ENCODE measurements at places on chromosomes 6 and 20. TPM values are rescaled to one million over a fixed set of nuclear protein-coding genes. Genes with fewer than 3 reads are reported as not detected.

FAM83C gene
- total RNA-seq: 1.4 TPM

DNA sequence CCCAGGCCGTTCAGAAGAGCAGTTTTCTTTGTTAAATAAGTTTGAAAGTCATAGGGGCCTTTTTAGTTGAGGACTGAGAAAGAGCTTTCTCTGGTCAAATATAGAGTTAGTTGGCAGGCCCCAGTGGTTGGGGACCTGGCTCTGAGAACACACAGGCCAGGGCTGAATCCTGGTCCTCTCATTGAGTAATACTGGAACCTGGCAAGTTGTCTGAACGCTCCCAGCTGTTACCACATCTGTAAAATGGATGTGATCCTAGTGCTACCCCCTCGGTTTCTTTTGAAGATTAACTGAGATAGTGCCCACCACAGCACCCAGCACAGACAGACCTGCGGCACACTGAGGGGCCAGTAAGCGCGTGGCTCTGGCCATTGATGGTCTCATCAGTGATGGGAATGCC is 215.5 kb downstream of the ZDHHC14 start:
- peak; percentile 61 for ATAC-seq

GRCh38 chr20:5933802-5934436 is 16.4 kb downstream of the TRMT6 start:
- no peak for ATAC-seq

- ATAC-seq: no peak
These were observed 9.9 kb upstream of the ECT2L start for GRCh38 chr6:138785980-138786379.

DNA sequence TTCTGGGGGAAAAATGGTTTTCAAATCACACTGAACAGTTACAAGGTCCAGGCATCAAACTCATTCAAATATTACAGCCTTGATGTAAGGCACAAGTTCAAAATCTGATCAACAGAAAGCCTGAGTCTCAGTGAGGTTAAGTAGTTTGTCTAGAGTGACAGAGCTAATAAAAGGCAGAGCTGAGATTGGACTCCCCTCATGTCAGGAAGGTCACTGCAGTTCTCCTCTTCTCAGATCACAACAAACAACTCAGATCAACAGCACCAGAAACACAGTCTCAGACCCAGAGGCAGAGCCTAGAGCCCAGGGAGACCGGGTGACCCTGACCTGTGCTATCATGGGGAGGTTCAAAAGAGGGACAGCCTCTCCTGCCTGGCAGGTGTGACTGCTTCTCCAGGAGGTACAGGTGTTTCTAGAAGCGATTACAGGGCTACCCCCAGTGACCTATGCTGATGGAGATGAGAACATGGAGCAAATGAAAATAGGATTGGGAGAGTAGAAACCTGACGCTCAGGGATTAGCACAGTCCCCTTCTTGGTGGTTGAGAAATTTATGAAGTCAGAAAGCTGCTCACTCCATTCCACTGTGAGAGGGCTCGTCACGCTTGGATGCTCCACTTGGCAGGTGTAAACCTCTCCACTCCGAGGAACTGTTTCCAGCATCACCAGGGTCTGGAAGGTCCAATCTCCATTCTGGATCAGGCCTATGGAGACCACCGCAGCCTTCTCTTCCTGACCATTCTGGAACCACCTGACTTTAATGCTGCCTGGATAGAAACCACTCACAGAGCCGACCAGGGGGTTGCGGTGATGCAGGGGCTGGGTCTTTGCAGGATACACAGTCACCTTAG is 24.3 kb upstream of the HLA-DRB5 start:
- ATAC-seq: no peak

ZNF165 gene
- 0.79 TPM for total RNA-seq

DNA sequence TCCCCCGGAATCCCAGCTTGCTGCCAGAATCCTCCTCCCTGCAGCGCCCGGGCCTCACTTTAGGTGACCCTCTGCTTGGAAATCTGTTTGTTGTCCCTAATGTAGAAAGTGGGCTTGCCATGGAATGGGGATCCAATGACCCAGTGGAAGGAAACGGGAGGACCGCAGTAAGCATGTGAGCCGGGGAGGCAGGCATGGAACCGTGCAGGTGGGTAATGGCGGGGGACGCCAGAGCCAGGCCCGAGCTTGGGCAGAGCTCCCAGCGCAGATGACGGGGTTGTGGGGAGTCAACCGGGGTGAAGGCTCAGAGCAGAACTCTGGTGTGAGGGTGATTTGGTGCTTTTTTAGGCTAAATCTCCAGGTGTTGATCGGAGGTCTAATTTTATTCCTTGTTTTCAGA is 188.3 kb downstream of the QKI start:
- no peak for ATAC-seq

PERP gene
- total RNA-seq: 20.7 TPM

- ATAC-seq: peak; percentile 82
These were observed 6.2 kb downstream of the JPH2 start for GRCh38 chr20:44180814-44181213.

- ATAC-seq: peak; percentile 91
These were observed 177.1 kb upstream of the ARID1B start for GRCh38 chr6:156599978-156600590.

BNIP5 gene
- total RNA-seq: not detected

- ATAC-seq: no peak
These were observed 17.6 kb downstream of the ARID1B start for GRCh38 chr6:156794546-156795354.

- ATAC-seq: no peak
These were observed 345.9 kb downstream of the TAF4 start for GRCh38 chr20:61719691-61720347.

GRCh38 chr20:34083137-34083536 is 28.9 kb downstream of the EIF2S2 start:
- peak; percentile 68 for ATAC-seq

GRCh38 chr20:40587038-40587437 is 102.0 kb downstream of the MAFB start:
- ATAC-seq: no peak

MUC21 gene
- total RNA-seq: 9.9 TPM

TNF gene
- total RNA-seq: 0.81 TPM

RAB44 gene
- total RNA-seq: 0.67 TPM

DNA sequence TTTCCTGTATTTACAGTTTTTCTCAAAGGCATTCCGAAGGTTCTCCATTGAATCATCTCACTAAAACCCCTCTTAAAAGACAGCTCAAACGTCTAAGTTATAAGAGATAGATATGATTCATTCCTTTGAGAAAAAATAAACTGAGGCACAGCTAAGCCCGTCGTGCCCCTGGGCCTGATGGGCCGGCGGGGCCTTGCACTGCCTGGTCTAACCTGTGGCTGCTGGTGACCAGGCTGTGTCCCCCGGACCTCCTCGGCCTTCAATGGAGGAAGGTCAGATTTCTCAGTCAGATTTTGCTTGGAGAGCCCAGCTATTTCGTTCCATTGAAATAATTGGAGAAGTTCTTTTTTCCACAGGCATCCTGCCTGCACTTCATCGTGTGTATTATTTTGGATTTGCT is 11.3 kb upstream of the FOXC1 start:
- ATAC-seq: no peak

- ATAC-seq: no peak
These were observed 116.8 kb upstream of the TNFAIP3 start for GRCh38 chr6:137750297-137750696.

DNA sequence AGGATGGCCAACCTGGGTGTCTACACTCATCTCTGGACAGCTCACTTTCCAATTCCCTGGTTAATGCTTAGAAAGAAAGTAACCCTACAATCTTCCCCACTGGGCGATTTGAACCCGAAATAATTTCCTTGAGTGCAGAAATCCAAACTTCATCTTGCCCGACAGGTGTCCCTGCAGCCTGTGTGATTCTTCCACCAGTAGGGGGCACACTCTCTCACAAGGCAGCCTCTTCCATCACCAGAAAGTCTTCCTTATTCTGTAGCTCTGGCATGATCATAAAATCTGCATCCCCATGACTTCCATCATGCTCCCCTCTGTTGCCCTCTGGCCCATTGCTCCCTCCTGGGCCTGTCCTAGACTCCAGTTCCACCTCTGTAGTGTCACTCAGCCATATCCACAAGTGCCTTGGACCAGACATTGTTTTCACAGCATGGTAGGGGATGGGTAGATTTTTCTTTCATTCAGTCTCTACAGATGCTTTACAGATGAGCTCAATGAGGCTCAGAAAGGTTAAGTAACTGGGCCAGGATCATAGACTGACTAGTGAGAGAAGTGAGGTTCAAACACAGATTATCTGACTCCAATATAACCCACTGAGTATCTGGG is 170.4 kb upstream of the SPTLC3 start:
- ATAC-seq: no peak

TGM3 gene
- 2.4 TPM for total RNA-seq

DNA sequence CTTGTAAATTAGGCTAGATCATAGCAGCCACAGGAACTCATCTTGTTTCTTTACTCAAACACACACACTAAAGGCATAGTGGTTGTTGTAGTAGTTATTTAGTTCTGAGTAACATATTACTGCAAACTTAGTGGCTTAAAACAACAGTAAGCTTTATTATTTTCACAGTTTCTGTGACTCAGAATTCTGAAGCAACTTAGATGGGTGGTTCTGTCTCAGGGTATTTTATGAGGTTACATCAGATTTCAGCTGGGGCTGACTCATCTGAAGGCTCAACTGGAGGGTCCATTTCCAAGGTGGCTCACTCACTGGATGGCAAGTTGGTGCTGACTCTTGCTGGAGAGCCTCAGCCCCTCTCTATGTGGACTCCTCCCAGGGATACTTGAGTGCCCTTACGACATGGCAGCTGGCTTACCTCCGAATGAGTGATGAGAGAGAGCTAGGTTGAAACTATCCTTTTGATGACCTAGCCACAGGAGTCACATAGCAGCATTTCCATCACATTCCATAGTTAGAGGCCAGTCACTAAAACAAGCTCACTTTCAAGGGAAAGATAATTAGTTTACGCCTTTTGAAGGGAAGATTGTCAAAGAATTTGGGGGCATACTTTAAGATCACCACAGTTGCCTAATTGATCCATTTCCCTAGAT is 136.5 kb upstream of the PRND start:
- no peak for ATAC-seq

DNA sequence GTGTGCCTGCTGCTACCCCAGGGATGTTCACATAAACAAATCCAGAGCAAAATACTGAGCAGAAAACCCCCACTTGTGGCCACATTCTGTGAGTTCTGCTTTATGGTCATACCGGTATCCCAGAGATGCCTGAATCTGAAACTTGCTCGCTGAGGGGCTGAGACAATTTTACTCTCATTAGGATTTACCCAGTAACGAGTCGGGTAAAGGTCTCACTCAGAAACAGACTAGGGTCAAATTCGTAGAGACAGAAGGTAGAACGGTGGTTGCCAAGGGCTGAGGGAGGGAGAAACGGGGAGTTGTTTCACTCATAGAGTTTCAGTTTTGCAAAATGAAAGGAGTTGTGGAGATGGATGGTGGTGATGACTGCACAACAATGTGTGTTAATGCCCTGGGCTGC is 45.4 kb upstream of the NKX2-2 start:
- ATAC-seq: no peak

FAM217A gene
- total RNA-seq: not detected

- ATAC-seq: no peak
These were observed 55.7 kb downstream of the TNFRSF21 start for GRCh38 chr6:47254051-47254450.

Data from gastroesophageal sphincter (tissue), 4 donors.